Activated CD4-positive, alpha-beta T cell treated with anti-CD3 and anti-CD28 coated beads for 4 hours (primary cell): ENCODE measurements at places on chromosomes 12 and 14.

GRCh38 chr14:72611506-72611905, 282.4 kb downstream of the DPF3 start:
- no peak for DNase-seq

DNA sequence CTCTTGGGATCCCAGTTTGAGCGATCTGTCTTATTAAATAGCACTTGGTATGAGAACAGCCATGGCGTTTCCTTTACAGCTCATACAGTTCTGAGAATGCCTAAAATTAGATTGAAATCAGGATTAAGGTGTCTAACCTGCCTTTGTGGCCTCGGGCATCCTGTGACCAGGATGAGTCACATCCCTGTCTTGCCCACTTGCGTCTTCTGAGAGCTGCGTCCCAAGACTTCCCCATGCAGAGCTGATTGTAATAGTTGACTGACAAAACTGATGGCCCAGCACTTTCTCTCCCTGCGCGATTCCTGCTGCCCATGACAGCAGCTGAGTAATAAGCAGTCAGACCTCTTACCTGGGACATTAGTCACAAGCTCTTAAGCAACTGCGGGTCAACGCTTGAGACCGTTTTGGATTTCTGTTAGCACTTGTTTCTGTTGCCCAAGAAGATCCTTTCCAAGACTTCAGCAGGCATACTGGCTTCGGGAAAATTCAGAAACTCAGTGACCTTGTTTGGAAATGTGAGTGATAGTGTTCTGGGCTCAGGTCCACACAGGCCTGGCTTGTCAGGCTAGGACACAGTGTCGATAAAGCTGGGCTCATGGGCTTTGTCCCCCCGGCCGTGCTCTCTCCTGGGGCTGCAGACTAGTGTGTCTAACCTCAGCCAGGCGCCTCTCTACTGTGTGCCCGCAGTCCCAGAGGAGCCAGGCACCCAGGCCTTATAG, 169.9 kb upstream of the HIF1A start:
- DNase-seq, result peak; percentile 71

GRCh38 chr12:116150452-116150851, 127.0 kb downstream of the MED13L start:
- no peak for DNase-seq

- no peak for DNase-seq
These were observed 7.1 kb upstream of the MYF6 start for GRCh38 chr12:80700327-80700726.

DNA sequence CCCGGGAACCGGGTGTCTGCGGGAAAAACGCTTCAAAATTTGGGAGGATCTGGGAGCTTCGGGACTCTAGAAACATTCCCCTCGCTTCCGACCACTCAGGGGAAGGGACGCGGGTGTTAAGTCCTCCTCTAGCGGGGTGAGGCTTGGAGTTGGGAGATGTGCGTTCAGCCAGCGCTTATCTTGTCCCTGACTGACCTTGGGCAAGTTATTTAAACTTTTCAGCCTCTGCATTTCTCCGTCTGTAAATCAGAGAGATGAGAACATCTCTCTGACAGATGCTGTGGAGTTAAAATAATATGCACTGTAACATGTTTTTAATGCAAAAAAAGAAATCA, 76.9 kb upstream of the ANO4 start:
- no peak for DNase-seq

DNA sequence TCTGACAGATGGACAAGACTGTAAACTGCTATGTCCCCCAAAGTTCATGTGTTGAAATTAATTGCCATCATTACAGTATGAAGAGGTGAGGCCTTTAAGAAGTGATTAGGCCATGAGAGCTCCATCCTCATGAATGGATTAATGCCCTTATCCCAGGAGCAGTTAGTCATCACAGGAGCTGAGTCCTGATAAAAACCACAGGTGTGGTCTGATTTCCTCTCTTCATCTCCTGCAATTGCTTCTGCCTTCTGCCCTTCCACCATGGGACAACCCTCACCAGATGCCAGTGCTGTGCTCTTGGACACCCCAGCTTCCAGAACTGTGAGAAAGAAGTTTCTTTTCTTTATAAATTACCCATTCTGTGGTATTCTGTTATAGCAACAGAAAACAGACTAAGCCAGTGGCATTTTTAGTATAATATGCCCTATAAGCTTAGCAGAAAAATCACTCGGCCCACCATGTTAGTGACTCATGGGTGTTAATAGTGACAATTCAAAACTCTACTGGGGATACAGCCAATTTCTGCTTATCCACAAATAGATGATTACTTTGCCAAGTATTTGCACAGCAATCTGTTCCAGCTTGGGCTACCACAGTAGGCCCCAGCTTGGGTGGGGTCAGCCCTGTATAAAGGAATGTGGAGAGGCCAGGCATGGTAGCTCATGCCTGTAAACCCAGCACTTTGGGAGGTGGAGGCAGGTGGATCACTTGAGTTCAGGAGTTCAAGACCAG, 129.0 kb upstream of the BCL2L14 start:
- no peak for DNase-seq

DNA sequence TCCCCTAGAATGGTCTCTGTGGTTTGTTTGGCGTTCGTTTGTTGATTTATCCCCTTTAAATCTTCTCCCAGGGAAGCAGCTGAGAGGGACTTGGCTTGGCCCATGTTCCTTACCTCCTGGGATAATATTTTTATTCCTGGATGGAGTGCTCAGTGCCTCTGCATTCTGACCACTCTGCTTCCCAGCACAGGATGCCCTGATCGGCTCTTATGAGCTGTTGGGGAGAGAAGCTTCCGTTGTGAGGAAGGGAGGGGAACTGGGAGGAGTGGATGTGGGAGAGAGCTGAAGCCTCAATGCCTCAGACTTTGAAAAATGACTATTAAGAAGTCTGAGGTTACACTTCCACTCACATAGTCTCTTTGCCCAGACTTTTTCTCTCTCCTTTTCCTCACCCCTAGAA, 114.8 kb downstream of the SMOC1 start:
- no peak for DNase-seq

- no peak for DNase-seq
These were observed 153.8 kb upstream of the DDHD1 start for GRCh38 chr14:53306911-53307310.

DNA sequence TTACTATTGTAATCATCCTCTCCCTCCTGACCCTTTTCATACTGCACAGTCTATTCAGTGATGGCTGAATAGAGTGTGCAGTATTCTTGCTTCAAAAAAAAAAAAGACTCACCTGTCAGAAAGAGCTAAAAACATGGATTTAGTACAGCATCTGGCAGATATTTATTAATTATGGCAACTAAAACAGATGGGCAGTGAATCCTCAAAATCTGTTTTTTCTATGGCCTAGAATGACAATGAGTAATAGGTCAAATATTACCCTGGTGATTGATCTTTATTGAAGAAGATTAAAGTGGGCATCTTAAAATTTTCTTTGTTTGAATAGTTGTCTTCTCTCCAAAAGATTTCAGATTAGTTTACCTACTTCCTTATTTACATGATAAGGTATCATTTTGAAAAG, 543.6 kb downstream of the FOXG1 start:
- no peak for DNase-seq

DNA sequence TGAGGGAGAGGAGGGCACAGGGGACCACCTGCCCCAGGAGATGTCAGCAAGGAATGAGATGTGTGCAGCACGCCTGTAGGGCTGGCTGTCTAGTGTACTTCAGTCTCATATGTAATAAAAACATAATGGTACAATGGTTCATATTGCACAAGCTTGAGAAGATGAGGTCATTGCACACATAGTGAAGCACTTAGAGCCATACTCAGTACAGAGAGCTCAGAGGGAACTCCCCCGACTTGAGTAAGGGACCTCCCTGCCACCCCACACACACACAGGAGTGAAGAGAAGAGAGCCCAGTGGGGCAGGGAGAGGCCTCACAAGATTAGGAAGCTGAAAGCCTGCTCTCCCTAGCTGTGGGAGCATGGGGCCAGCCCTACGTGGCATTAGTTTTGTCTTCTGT, 61.5 kb downstream of the SLC6A12 start:
- no peak for DNase-seq

DNA sequence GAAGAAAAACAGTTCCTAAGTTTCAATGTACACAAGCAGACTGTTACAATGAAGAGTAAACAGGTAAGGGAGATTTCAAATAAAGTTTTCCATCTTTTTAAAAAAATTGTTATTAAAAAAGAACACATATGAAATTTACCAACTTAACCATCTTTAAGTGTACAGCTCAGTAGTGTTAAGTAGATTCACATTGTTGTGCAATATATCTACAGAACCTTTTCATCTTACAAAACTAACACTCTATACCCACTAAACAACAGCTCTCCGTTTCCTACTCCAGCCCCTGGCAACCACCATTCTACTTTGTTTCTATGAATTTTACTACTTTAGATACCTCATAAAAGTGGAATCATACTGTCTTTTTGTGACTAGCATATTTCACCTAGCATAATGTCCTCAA, 139.5 kb downstream of the SLC25A21 start:
- no peak for DNase-seq

DNA sequence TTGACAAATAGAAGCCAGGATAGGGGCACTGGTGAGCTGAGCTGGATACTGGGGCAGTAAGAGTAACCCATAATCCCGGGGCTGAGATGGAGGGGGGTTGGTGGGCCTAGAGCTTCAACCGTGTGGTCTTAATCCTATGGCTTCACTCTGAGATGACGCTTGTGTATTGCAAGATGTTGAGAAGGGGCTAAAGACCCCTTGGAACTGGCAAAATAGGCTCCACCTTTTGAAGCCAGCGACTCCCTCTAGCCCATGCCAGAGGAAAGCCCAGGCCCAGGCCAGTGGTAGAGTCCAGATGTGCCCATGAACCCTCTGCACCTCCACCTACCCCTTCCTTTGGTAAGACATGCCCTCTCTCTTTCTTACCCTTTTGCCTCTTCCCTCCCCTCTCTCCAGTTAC, 4.6 kb downstream of the HOXC12 start:
- DNase-seq, result no peak

DNA sequence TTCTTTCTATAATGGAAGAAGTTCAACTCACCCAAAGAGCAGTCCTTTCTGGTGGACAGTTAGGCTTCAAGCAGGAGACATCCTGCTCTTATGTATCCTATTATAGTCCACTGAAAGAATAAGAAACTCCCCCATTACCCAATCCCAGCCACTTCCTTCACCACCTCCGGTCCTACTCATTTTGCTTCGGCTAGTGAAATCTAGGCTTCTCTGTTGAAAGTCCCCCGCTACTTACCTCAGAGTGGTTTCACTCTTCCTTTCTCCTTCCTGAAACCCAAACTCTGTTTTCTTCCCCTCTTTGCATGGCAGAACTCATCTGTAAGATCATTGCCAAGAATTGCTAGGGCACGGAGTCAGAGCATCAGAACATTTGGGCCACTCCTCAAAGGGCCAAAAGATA, at the start of gene GPR84:
GPR84 (minus strand) TSS at position 74 of the 400 bp plus-strand sequence. CDS start 635 bp downstream, outside the sequence.
- DNase-seq, result no peak

GRCh38 chr14:93343797-93344196, 3.2 kb upstream of the COX8C start:
- DNase-seq, result no peak

DNA sequence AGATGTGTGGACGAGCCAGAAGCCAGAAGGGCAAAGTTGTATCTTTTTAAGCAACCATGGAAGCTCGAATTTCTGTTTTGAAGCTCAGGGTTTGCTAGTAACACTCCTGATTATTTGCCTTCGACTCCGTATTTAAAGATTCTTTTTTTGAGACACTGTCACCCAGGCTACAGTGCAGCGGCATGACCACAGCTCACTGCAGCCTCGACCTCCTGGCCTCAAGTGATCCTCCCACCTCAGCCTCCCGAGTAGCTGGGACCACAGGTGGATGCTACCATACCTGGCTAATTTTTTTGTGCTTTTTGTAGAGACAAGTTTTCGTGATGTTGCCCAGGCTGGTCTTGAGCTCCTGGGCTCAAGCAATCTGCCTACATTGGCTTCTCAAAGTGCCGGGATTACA, 18.7 kb upstream of the OASL start:
- DNase-seq, result no peak

DNA sequence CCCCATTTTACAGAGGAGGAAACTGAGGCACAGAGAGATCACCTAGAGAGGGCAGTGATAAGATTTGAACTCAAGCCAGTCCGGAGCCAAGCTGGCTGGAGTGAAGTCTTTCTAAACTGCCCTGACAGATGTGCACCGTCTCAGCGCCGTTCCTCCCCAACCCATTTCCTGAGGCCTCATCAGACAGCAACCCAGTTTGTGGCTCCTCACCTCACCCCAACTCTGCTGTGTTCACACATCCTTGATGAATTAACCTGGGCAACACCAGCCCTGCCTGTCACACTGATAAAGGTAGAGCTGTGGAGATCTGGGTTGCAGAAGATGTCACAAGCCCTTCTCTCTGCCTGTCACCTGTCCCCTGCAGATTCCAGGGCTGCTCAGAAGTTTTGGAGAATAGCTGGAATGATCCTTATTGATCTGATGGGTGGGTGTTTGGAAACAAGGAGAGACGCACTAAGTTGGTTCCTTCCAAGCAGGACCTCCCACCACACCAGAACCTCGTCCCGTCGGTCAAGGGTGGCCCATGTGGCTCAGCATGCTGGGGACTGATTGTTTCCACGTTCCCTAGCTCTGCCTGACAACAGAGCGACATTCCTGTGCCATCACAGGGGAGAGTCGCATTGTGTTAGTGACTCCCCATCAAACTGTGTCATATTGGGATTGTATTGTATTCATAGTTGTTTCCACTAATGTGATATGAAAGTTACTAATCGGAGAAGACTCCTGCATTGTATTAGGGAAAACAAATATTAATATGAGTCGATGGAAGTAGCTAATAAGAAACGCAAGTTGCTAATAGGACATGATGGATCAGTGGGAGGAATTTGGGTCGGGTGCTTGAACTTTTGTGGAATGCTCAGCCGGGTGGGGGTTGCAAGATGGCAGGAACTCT, 200.6 kb downstream of the PHETA1 start:
- no peak for DNase-seq

GRCh38 chr14:77543637-77544334, 45.2 kb upstream of the ISM2 start:
- no peak for DNase-seq

DNA sequence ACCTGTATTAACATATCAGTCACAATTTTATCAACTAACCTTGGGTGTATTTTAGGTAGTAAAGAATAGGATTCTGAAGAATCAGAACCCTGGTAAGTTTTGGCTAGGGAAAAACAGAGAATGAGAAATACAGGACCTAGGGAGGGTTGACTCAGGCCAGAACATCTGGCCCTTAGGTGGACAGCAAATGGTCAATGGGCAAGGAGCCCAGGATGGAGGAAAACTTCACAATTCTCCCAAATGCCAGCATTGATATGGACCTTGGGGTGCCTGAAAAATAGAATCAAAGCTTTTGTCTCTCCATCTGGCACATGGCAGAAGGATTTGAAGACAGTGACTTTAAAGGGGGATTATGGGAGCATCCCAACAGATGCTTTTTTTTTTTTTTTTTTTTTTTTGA, 32.7 kb upstream of the PRPF39 start:
- no peak for DNase-seq

GRCh38 chr12:89782807-89783206, 74.2 kb upstream of the ATP2B1 start:
- DNase-seq, result no peak

- no peak for DNase-seq
These were observed 521.0 kb upstream of the ATP2B1 start for GRCh38 chr12:90229407-90230170.
